Heart right ventricle (tissue), 16 donors: ENCODE measurements at places on chromosomes 4 and X. TPM values are rescaled to one million over a fixed set of nuclear protein-coding genes. Genes with fewer than 3 reads are reported as not detected.

The PROM1 gene
- 19.3 TPM for total RNA-seq

The TLR3 gene
- 3.2 TPM for total RNA-seq

The EBP gene
- total RNA-seq: 63.4 TPM

The TEX13D gene
- not detected for total RNA-seq

The COL25A1 gene
- total RNA-seq: 0.68 TPM

The STS gene
- total RNA-seq: 4.5 TPM

The TEX13B gene
- not detected for total RNA-seq

The STOX2 gene
- total RNA-seq: 8.3 TPM

The TKTL2 gene
- not detected for total RNA-seq

The HS3ST1 gene
- total RNA-seq: 0.27 TPM

DNA sequence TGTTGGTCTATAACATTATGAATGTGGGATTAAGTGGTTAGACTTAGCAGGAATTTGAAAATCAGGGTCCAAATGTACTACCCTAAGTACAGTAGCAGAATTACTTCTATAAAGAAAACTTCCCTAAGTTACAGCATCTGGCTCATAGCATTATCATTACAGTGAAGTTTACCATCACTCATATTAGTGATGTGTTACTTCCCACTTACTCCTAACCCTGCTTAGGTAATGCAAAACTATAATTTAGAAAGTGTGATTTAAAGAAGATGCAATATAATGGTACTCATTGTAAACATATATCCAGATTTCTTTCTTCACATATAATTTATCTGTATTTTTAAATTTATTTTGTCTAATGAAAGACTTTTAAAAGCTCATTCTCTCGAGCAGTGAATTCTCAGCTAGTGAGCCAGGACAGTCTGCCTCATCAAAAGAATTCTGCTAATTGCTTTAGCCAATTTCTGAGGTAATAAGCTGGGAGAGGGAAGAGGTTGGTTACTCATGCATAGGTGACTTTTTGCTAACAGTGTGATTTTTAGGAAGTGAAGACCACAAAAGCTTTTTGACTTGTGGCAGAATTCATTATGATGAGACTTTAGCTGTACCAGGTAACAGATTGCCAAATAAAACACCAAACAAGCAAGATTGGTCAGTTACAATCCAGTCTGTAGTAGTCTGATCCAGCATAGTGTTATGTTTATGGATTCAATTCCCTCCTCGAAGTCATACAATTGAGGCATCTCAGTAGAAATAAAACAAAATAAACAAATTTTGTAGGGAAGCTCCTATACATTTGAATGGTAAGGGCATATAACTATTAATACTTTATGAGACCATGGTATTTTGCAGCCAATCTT, 21.0 kb downstream of the PLS3 start:
- H3K27me3 ChIP-seq: no peaks in the 10 kb centered on the region
- H3K27ac ChIP-seq: peak overlapping the region; percentile 42
- H3K4me3 ChIP-seq: no peak overlapping the region
- no peak for DNase-seq
- no peaks in the 10 kb centered on the region for H3K36me3 ChIP-seq

- no peak for DNase-seq
- H3K27me3 ChIP-seq: no peaks in the 10 kb centered on the region
- H3K27ac ChIP-seq: no peak overlapping the region
Observed at GRCh38 chr4:61428950-61429349, 228.8 kb downstream of the ADGRL3 start.

DNA sequence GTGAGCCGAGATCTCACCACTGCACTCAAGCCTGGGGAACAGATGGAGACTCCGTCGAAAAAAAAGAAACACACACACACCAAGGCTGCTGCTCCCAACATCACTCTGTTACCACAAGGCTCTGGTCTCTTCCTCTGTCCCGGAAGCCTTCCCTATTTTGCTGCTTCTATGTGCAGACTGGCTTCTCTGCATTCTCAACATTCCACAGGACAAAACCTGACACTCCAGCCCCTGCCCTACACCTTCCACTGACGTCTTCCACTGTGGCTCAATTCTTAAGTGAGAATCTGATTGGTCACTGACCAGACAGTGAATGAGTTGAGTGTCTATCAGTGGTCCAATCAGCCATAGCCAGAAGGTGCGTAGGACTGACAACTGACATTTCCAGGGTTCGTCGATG, 5.9 kb downstream of the ODAPH start:
- H3K4me1 ChIP-seq: no peaks in the 10 kb centered on the region
- H3K4me3 ChIP-seq: no peak overlapping the region
- no peak overlapping the region for H3K27ac ChIP-seq
- H3K27me3 ChIP-seq: no peaks in the 10 kb centered on the region

DNA sequence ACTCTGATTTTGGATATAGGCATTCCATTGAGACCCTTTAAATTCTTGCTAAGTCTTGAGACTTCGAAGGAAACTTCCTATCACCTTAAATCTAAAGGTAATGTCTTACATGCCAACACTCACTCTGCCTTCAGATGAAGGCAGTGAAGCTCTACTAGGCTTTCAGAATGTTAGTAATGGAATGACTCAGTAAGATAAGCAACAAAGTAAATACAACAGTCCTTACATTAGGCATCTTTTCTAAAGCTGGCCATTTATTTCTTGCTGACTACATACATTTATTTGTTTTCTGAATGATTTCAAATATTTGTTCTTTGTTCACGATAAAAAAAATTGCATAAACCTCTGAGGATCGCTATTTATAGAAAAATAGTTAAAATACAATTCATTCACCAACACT, 43.5 kb downstream of the ASIC5 start:
- no peaks in the 10 kb centered on the region for H3K36me3 ChIP-seq
- no peaks in the 10 kb centered on the region for H3K27me3 ChIP-seq
- H3K27ac ChIP-seq: no peak overlapping the region
- no peak overlapping the region for H3K4me3 ChIP-seq

DNA sequence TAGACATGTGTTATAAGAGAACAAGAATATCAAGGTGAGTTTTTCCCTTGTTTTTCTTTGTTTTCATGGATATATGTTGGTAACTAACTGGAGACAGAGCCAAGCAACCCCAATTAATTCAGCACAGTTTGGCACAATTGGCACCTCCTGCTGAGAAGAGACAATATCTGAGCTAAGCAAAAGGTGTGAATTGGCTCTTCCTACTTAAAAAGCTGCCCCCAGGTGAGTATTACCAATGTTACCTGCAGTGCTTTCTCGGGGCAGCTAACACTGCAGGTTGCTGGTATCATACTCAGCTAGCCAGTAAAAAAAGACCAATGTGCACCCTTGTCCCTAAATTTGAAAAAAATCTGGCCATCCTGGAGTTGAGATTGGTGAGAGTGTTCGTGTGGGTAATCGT, 871.2 kb upstream of the TENM3 start:
- no peak overlapping the region for H3K27ac ChIP-seq
- DNase-seq: no peak
- no peaks in the 10 kb centered on the region for H3K27me3 ChIP-seq
- H3K4me3 ChIP-seq: no peak overlapping the region
- no peaks in the 10 kb centered on the region for H3K36me3 ChIP-seq

GRCh38 chr4:138111462-138112000, 130.6 kb downstream of the SLC7A11 start:
- no peak overlapping the region for H3K27ac ChIP-seq
- no peaks in the 10 kb centered on the region for H3K4me1 ChIP-seq
- H3K36me3 ChIP-seq: no peaks in the 10 kb centered on the region
- H3K4me3 ChIP-seq: no peak overlapping the region

DNA sequence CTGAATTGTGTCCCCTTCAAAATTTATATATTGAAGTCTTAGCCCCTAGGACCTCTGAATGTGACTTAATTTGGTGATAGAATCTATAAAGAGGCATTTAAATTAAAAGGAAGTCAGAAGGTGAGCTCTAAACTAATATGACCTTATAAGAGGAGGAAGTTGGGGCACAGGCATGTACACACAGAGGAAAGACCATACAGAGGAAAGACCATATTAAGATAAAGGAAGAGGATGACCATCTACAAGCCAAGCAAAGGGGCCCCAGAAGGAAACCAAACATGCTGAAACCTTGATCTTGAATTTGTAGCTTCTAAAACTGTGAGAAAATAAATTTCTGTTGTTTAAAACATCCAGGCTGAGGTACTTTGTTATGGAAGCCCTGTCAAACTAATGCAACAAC, 26.9 kb upstream of the CYBB start:
- H3K4me1 ChIP-seq: no peaks in the 10 kb centered on the region
- no peaks in the 10 kb centered on the region for H3K27me3 ChIP-seq
- H3K36me3 ChIP-seq: no peaks in the 10 kb centered on the region

GRCh38 chr4:84583876-84584380, 1.0 kb downstream of the CDS1 start:
- no peaks in the 10 kb centered on the region for H3K36me3 ChIP-seq
- H3K4me3 ChIP-seq: peak overlapping the region; percentile 71
- DNase-seq: no peak

GRCh38 chrX:49910344-49910743, 12.1 kb upstream of the CLCN5 start:
- no peak for DNase-seq
- no peaks in the 10 kb centered on the region for H3K27me3 ChIP-seq
- no peaks in the 10 kb centered on the region for H3K36me3 ChIP-seq
- no peak overlapping the region for H3K27ac ChIP-seq

DNA sequence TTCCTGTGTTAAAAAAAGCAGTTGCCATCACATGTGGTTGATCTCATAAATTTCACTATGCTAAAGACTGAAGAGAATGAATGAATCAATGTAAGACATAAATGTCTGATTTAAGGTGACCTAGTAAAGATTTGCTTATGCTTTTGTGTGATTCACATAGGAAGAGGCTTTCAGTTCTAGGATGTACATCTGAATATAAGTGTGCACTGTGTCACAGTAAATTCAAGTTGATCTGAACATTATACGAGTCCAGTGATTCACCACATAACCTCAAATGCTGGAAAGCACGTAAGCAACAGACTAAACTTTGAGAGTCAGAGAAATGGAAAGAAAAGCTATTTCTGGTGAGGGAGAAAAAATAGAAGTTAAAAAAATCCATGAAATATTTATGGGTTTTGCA, 567.9 kb downstream of the EPHA5 start:
- no peaks in the 10 kb centered on the region for H3K4me1 ChIP-seq
- H3K27me3 ChIP-seq: no peaks in the 10 kb centered on the region
- H3K4me3 ChIP-seq: no peak overlapping the region
- DNase-seq: no peak
- no peaks in the 10 kb centered on the region for H3K36me3 ChIP-seq

DNA sequence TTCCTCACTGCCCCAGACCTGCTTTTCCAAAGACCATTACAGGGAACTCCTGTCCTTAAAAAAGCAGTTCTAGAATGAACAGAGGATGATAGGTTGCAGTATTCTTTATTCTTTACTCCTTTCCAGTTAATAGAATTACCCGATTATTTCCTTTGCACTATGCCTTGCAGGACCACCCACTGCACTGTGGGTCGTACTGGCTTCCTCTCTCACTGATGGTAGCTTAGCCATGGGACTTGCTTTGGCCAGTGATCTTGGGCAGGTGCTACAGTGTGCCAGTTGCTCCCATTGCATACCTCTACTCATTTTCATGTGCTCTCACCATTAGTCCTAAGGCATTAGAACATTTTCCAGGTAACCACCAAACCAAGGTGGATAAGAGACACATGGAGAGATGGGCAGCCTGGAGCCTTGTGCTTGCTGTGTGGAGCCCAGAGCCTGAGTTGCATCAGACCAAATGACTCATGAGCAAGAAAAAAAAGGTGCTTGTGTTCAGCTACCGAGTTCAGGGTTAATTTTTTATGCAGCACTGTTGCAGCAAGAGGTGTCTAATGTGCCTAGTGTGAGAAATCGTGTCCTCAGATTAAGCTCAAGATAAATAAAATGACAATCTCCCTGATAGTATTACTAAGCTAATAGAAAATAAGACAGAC, 7.6 kb upstream of the UNC5C start:
- DNase-seq: no peak
- H3K27ac ChIP-seq: no peak overlapping the region

DNA sequence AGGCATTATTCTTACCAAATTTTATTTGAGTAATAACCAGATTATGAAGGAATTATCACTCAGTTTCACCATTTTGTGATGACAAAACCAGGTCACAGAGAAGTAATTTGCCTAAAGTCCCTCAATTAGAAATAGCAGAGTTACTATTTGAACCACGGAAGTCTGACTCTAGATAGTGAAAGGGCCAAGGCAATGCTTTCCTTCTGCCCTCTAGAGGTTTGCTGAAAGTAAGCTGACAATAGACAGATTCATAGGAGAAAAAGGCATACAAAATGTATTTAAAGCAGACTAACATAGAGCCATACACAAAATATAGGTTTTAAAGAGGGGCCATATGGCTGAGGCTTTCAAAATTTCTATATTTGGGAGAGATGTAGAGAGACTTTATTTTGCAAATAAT, 43.1 kb downstream of the CXXC4 start:
- no peaks in the 10 kb centered on the region for H3K36me3 ChIP-seq
- no peaks in the 10 kb centered on the region for H3K27me3 ChIP-seq
- no peak overlapping the region for H3K27ac ChIP-seq
- H3K4me1 ChIP-seq: no peaks in the 10 kb centered on the region

- DNase-seq: no peak
- no peaks in the 10 kb centered on the region for H3K27me3 ChIP-seq
- H3K4me3 ChIP-seq: no peak overlapping the region
- no peaks in the 10 kb centered on the region for H3K36me3 ChIP-seq
- H3K4me1 ChIP-seq: no peaks in the 10 kb centered on the region
Observed at GRCh38 chr4:124173912-124174311, 538.6 kb downstream of the ANKRD50 start.

DNA sequence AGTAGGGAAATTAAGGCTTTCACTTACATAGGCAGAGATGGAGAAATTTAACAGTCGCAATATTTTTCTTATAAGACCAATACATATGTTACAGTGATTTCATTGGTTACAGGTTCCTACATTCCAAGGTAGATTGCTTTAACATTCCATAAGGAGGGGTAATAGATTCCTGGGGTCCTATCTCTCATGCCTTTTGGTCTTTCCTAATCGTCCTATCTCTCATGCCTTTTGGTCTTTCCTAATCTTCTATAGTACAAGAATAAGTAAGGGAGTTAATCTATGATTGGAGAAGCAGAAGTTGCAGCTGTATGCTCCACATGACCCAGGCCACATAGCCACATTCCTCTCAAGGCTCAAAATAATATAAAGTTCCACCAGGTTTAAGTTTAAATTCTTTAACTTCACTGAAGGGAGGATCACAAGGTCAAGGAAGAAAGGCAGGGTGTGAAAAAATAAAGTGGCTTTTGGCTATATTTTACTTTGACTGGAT, 285.0 kb upstream of the BOD1L1 start:
- no peaks in the 10 kb centered on the region for H3K36me3 ChIP-seq
- no peaks in the 10 kb centered on the region for H3K27me3 ChIP-seq
- H3K4me3 ChIP-seq: no peak overlapping the region
- no peak overlapping the region for H3K27ac ChIP-seq

- no peak overlapping the region for H3K4me3 ChIP-seq
- H3K27me3 ChIP-seq: no peaks in the 10 kb centered on the region
- H3K36me3 ChIP-seq: no peaks in the 10 kb centered on the region
- peak overlapping the region; percentile 31 for H3K27ac ChIP-seq
- DNase-seq: no peak
Observed at GRCh38 chrX:8366481-8366880, 98.1 kb upstream of the VCX3B start.

- no peak overlapping the region for H3K4me3 ChIP-seq
- H3K27me3 ChIP-seq: no peaks in the 10 kb centered on the region
- H3K36me3 ChIP-seq: no peaks in the 10 kb centered on the region
- H3K4me1 ChIP-seq: no peaks in the 10 kb centered on the region
- H3K27ac ChIP-seq: no peak overlapping the region
- DNase-seq: no peak
Observed at GRCh38 chrX:42602566-42602965, 175.4 kb downstream of the PPP1R2C start.
